ENCODE measurements at places on chromosomes 6 and 20. TPM values are rescaled to one million over a fixed set of nuclear protein-coding genes. Genes with fewer than 3 reads are reported as not detected.

The GSTA1 gene
- not detected for total RNA-seq

DNA sequence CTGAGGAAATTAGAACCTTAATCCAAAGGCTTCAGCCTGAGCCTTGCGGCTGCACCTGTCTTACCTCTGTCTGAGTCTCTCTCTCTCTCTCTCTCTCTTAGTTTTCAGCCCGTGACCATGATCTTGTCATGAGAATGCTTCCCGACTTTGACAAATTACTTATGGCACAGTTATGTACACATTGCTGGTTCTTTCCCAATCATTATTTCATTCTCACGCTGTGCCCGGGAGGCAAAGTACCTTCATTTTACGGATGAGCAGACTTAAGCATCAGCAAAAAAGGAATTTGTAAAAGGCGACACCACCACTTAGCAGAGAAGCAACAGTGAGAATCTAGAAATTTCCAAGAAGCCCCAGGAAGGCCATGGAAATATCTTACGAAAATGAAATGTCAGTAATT is 54.6 kb downstream of the GMPR start:
- peaks cover 4% of the 10 kb centered on the region for H3K27me3 ChIP-seq
- no peak overlapping the region for H3K27ac ChIP-seq
- H3K4me3 ChIP-seq, result no peak overlapping the region
- H3K4me1 ChIP-seq, result no peaks in the 10 kb centered on the region
- DNase-seq, result no peak
- H3K36me3 ChIP-seq, result peaks cover 4% of the 10 kb centered on the region

DNA sequence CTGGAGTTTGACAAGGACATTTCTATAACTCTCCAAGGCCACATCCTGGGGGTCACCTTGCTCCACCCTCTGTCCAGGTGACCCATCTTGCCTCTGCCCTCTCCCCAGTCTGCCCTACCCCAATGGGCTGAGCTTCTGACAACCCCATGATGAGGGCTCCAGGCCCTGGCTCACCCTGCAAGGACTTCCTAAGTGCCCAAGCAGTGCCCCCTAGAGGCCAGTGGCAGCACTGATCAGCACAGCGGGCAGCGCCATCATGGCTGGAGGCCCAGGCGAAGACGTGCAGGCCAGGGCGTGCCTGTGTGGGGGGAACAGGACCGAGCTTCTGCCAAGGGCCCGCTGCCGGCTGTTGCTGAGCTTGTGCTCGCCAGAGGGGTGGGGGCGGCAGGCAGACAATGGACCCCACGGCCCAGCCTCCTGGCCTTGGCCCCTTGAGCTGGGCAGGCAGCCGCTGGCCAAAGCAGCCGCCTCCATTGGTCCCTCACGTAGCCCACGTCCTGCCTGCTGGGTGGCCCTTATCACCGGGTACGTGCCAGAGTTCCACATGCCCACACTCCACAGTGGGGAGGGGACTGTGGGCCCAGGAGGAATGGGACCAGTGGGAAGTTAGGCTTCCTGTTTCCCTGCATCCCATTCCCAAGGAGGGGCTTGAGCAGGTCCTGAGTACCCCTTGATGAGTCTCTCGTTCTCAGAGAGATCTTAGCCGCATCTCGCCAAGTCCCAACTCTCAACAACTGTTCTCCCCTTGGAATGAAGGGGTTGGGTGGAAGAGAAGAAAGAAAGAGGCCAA is 64.3 kb downstream of the MRPL14 start:
- no peak overlapping the region for H3K4me3 ChIP-seq
- peaks cover 89% of the 10 kb centered on the region for H3K4me1 ChIP-seq
- H3K27ac ChIP-seq, result peak overlapping the region; percentile 93
- no peak for DNase-seq
- H3K36me3 ChIP-seq, result no peaks in the 10 kb centered on the region

DNA sequence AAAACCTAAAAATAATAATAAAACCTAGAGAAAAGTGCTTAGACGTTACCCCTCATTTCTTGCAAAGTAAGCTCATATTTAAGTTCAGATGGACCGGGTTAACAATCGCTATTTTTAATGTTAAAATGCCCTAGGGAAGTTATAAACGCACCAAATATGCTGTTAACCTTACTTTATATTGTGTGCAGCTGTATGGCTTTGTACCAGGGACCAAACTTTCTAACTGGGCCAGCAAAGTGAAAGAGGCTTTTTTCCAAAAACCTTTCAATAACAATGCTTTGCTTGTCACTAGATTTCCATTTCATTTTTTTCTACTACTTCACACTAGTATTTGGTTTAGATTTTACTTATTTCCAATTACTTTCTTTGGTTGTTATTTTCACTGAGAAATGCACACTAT is 248.5 kb downstream of the FOXC1 start:
- H3K27me3 ChIP-seq, result no peaks in the 10 kb centered on the region
- H3K27ac ChIP-seq, result no peak overlapping the region
- no peak for DNase-seq
- H3K4me1 ChIP-seq, result peaks cover 7% of the 10 kb centered on the region
- no peaks in the 10 kb centered on the region for H3K36me3 ChIP-seq

The TAF8 gene
- 14.0 TPM for total RNA-seq

DNA sequence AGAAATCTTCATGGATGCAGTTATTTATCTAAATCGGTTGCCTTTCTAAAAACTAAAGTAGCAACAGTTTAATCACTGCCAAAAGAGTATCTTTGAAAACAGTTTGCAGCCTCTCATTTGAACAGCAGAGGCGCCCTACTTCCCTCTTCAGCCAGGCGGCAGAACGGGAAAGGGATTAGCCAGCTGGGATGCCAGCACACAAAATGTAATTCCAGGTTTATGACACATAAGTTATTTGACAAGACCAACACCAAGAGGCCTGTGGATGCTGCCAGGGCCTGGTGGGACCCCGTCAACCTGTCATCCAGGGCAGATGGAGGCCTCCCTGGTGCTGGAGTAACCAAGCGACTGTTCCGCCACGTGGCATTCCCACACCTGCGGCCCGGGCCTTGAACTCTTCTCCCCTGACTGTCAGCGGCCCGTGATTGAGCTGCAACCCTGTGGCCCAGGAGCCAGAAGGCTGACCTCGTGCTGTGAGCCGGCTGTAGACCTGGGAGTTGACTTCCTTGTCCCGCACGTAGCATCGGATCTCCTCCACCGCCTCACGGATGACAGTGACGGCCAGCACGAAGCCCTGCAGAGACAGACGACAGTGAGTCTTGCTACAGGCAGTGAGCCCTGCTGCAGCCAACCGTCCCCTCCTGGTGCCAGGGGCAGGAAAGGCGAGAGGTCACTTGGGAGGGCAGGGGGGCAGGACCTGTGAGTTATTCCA is 55.5 kb downstream of the ATP9A start:
- H3K27me3 ChIP-seq, result peaks cover 3% of the 10 kb centered on the region
- H3K27ac ChIP-seq, result no peak overlapping the region
- peak; percentile 16 for DNase-seq
- no peaks in the 10 kb centered on the region for H3K36me3 ChIP-seq

DNA sequence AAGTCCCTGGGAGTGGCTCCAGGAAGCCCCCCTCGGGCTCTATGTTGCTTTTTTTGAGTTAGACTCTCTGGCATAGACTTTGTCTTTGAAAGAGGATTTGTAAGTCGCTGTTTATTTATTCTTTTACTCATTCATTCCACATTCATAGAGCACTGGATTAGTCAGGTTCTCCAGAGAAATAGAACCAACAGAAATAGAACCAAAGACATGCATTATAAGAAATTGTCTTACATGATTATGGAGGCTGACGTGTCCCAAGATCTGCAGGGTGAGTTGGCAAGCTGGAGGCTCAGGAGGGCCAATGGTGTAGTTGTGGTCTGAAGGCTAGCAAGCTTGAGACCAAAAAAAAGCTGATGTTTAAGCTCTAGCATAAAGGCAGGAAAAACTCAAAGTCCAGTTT is 98.3 kb upstream of the CHD6 start:
- peak overlapping the region; percentile 56 for H3K27ac ChIP-seq
- peak; percentile 45 for DNase-seq
- peaks cover 26% of the 10 kb centered on the region for H3K4me1 ChIP-seq
- peaks cover 3% of the 10 kb centered on the region for H3K27me3 ChIP-seq
- H3K36me3 ChIP-seq, result no peaks in the 10 kb centered on the region

The PPIL6 gene
- total RNA-seq, result 0.61 TPM

DNA sequence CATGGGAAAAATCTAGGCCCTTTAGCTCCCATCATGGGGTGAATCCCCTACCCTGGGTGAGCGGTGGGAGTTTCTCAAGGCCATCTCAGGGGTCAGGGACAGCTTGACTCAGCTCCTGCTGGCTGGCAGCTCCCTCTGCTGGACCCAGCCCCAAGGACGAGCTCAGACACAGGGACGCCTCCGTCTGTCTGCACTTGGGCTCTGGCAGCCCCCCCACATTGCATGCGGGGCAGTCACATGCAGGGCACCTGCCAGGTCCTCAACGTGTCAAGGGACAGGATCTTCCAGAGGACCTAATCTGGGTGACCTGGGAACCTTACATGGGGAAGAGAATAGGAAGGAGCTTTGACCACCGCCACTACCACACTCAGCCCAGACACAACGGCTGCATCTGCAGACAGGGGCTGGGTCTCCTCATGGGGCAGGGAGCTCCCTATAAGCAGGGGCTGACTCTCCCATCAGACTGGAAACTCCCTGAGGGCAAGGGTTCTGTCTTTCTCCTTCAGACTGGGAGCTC is 173.4 kb downstream of the MRPL14 start:
- peaks cover 34% of the 10 kb centered on the region for H3K4me1 ChIP-seq
- peaks cover 9% of the 10 kb centered on the region for H3K27me3 ChIP-seq
- no peak overlapping the region for H3K4me3 ChIP-seq
- peaks cover 9% of the 10 kb centered on the region for H3K36me3 ChIP-seq

The FABP7 gene
- not detected for total RNA-seq

DNA sequence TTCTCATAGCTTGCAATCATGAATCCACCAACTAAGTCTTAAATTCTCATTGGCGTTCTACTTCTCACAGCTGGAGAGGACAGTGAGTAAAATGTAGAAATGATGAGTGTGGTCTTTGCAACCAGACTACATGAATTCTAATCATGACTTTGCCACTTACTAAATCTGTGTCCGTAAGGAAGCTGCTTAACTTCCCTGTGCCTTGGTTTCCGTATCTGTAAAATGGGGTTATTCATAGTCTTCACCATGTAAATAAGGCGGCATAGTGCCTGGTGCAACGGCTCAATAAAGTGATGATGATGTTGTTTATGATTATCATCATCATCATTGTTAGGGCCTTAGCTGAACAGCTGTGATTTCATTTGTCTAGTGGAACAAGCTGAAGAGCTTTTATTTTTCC is 12.6 kb downstream of the CFAP206 start:
- H3K36me3 ChIP-seq, result no peaks in the 10 kb centered on the region
- H3K4me1 ChIP-seq, result no peaks in the 10 kb centered on the region
- no peak overlapping the region for H3K27ac ChIP-seq
- DNase-seq, result no peak
- peaks cover 1% of the 10 kb centered on the region for H3K27me3 ChIP-seq

The IYD gene
- total RNA-seq, result not detected

GRCh38 chr6:18473755-18474154 is 86.6 kb downstream of the RNF144B start:
- H3K27ac ChIP-seq, result no peak overlapping the region
- H3K4me1 ChIP-seq, result peaks cover 14% of the 10 kb centered on the region
- H3K36me3 ChIP-seq, result no peaks in the 10 kb centered on the region
- peaks cover 2% of the 10 kb centered on the region for H3K27me3 ChIP-seq

- H3K27ac ChIP-seq, result no peak overlapping the region
- no peaks in the 10 kb centered on the region for H3K36me3 ChIP-seq
- no peak for DNase-seq
These were observed 891 bp upstream of the GHRH start for GRCh38 chr20:37262505-37262904.

DNA sequence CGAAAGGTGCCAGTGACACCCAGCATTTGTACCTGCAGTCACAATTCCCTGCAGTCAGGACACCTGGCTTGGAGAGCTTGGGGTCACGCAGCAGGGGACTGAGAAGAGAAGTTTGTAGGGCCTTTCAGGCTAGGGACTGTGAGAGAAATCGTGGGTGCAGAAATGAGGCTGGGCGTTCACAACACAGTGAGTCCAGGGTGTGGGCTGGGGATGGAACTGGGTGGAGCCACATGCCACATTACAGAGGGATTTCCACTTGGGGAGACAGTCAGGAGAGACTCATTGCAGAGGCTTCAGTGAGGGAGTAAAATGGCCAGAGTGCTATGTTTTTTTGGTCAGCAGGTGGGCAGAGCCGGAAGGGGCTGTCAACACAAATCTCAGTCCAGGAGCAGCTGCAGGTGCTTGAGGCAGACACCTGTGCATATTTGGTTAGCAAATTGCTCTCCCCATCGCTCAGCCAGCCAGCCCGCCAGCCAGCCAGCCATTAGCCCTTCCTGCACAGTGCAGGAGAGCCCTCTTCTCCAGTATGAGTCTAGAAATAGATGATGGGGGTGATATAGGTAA is 7.4 kb downstream of the ITPR3 start:
- DNase-seq, result no peak
- H3K4me1 ChIP-seq, result peaks cover 40% of the 10 kb centered on the region
- H3K36me3 ChIP-seq, result peaks cover 21% of the 10 kb centered on the region
- no peaks in the 10 kb centered on the region for H3K27me3 ChIP-seq
- no peak overlapping the region for H3K4me3 ChIP-seq
- no peak overlapping the region for H3K27ac ChIP-seq

DNA sequence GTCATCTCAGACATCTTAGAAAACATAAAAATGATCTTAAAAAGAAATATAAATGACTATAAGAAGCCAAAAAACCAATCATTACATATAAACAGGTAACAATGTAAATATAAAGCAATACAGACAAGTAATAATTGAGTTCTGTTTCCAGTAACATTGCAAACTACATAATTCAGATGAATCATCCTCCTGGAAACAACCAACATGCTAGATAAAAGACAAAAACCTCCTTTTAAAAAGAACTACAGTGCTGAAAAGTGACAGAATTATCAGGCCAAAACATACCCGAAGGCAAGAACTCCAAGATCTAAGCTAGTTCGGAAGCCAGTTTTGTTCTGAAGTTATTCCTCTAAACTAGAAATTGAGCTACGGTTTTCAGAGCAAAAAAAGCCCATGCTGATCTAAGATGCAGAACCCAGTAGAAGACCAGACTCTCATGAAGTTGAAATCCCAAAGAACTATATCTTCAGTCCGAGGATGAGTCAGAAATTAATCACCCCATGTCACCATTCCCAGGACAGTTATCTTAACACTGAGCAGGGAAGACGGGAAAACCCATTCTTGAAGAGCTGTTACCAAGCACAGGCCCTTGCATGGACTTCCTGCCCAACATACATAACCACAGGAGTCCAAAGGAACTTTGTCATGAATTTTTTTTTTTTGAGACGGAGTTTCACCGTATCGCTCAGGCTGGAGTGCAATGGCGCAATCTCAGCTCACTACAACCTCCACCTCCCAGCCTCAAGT is 9.8 kb downstream of the PGM3 start:
- no peaks in the 10 kb centered on the region for H3K27me3 ChIP-seq
- peaks cover 42% of the 10 kb centered on the region for H3K36me3 ChIP-seq
- H3K27ac ChIP-seq, result peak overlapping the region; percentile 93
- peaks cover 46% of the 10 kb centered on the region for H3K4me1 ChIP-seq
- DNase-seq, result peak; percentile 96
- H3K4me3 ChIP-seq, result peak overlapping the region; percentile 74

DNA sequence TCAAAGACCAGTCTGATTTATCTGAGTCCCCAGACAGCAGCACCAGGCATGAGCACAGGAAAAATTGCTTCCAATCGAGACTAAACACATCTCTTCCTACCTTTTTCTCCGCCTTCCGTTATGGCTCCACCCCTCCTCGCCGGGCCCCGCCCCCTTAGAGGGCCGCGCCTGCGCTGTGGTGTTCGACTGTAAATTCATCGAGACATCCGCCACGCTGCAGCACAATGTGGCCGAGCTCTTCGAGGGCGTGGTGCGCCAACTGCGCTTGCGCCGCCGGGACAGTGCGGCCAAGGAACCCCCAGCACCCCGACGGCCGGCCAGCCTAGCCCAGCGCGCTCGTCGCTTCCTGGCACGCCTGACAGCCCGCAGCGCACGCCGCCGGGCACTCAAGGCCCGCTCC is 8.9 kb downstream of the REM1 start:
- H3K27ac ChIP-seq, result no peak overlapping the region
- no peak overlapping the region for H3K4me3 ChIP-seq
- DNase-seq, result no peak
- peaks cover 35% of the 10 kb centered on the region for H3K27me3 ChIP-seq

GRCh38 chr6:30884521-30885480 is 482 bp downstream of the DDR1 start:
- peak overlapping the region; percentile 87 for H3K27ac ChIP-seq
- H3K4me1 ChIP-seq, result peaks cover 64% of the 10 kb centered on the region
